Muscle of leg (tissue), 16 donors: ENCODE measurements at places on chromosomes 12 and 14. TPM values are rescaled to one million over a fixed set of nuclear protein-coding genes. Genes with fewer than 3 reads are reported as not detected.

Gene CRY1
- total RNA-seq, result 9.4 TPM

Gene LPCAT3
- total RNA-seq, result 7.8 TPM

Gene UBE3B
- total RNA-seq, result 19.4 TPM

Gene SAMD4A
- total RNA-seq, result 52.5 TPM

Gene DNM1L
- total RNA-seq, result 56.6 TPM

Gene SLC39A9
- total RNA-seq, result 48.0 TPM

Gene PLEKHH1
- 0.75 TPM for total RNA-seq

Gene FLRT2
- total RNA-seq, result 78.3 TPM

Gene PPP1R36
- 0.31 TPM for total RNA-seq

Gene ATF7IP
- total RNA-seq, result 29.3 TPM

Gene FRMD6
- 27.1 TPM for total RNA-seq

Gene TGM1
- total RNA-seq, result 0.71 TPM

Gene TMTC1
- 34.7 TPM for total RNA-seq

Gene PLEKHD1
- 0.53 TPM for total RNA-seq

Gene PSMA6
- 218 TPM for total RNA-seq

Gene INHBC
- not detected for total RNA-seq

Gene PIWIL1
- 0.13 TPM for total RNA-seq

Gene C12orf54
- total RNA-seq, result 0.31 TPM

Gene FAM186B
- total RNA-seq, result 0.18 TPM

Gene NTF3
- 2.2 TPM for total RNA-seq

Gene PDZRN4
- 4.6 TPM for total RNA-seq

Gene IL22
- not detected for total RNA-seq

Gene TMEM30B
- total RNA-seq, result 3.2 TPM

Gene POTEM
- not detected for total RNA-seq

Gene ANO2
- total RNA-seq, result 3.4 TPM

Gene ASCL1
- 0.04 TPM for total RNA-seq

Gene CLEC4D
- total RNA-seq, result not detected

Gene GALNT6
- 0.35 TPM for total RNA-seq

Gene LBHD2
- total RNA-seq, result 0.09 TPM

Gene MYO1H
- not detected for total RNA-seq

Gene DACT1
- 26.6 TPM for total RNA-seq
